ENCODE measurements at places on chromosomes 2 and 18.
A peak's percentile ranks its signal among the peaks of the same experiment; 100 is the strongest.

DNA sequence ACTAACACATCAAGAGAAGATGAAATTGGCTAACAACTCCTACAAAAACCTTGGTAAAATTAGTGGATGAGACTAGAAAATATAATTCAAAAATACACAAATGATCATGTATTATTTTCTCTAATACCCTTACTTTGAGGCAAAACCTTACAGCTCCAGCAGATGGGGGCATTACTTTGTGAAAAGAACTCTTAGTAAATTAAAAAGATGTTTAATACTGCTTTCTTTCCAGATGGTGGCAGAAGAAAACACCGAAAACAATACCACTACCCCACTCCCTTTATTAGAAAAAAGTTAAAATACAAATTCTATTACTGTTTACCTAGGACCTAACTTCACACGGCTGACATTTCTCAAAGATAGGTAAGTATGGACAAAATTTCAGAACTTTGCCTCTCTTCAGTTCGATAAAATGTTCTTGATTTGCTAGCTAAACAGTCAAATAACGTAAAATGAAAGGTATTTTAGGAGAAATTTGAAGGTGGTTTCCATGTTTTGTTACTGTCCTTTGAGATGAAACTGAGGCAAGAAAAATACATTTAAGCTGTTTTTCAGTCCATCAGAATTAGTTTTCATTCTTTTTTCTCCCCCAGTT, 30.6 kb downstream of the ORC4 start:
- no peak for DNase-seq

GRCh38 chr18:44119607-44120006, 561.1 kb upstream of the SETBP1 start:
- no peak for DNase-seq

DNA sequence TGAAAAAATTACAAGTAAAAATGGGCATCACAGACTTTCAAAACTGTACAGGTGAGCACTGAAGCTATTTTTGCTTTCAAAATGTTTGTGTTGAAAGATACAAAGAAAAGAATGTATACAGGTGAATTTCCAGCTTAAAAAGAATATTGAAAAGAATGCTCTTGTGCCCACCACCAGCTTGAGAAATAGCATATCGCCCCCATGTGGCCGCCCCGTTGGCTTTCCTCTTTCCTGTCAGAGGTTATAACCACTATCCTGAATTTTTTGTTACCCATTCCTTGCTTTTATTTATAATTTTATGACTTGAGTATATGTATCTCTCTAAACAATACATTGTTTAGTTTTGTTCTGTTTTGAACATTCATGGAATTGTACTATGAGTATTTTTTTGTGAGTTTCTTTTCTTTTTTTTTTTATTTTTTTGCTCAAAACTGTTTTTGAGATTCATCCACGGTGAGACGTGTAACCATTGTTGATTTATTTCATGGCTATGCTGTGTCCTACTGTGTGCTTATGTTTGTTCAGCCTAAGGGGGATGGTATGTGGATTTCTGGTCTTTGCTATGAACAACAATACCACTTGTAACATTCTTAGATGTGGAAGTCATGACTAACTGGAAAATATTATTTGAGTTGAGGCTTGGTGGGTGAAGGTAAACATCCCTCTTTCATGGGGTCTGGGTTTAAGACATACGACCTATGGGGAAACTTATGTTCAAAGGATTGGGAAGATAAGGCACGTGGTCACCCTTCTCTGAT, 11.6 kb downstream of the TRPM8 start:
- no peak for DNase-seq

DNA sequence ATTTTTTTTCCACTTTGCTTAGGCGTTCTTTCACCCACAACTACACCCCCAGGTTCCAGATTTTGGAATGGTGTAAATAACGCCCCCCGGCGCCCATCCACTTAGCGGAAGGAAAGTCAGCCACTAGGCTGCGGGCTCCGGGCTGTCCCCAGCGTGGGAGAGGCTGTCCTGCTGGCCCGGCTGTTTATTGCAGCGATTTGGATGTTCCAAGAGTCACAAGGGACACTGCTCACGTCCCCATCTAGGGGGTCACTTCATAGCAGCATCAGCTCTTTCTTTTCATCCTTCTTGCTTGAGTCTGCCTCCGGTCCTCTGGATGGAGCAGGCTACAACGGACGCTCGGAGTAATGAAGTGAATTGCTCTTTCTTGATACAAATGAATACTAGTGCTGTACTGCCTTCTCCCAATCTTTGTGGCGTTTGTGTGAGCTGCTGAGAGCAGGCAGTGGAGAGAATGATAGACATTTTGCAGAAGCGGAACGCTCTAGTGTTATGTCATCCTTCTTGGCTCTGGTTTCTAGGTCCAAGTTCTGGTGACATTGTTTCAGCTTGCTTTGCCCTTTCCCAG, 50.7 kb upstream of the PAIP2B start:
- DNase-seq = peak; percentile 40

DNA sequence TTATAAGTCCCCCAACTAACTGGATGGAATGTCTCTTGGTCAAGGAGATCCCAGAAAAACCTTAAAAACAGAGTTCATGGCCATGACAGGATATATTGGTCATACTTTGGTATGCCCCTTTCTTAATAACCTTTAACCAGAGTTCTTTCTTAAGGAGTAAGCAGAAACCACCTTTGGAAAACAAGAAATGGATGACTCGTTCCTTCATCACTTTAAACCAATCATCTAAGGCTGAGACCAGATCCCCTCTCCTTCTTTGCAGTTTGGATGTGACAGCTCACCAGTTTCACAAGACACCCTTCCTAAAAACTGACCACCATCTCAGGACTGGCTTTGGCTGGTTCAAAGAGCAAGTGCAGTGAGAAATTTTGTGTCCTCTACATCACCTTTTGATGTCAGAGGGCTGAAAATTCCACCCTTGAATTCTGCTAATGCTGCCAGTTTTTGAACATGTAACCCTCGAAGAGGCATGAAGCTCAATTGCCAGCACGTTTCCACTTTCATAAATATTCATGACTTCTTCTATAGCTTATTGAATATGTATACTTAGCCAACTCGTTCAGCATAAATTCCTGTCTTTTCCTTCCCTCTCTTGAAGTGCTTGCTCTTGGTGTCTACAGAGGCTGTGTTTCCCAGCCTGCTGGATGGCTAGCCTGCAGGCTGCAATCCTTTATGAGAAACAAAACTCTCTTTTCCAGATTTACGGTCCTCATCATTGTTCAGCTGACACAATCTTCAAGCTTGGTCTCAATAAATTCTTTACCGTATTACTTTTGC, 1323.5 kb upstream of the TMEFF2 start:
- no peak for DNase-seq

- DNase-seq = no peak
These were observed 299.6 kb downstream of the AGPS start for GRCh38 chr2:177692042-177692782.

DNA sequence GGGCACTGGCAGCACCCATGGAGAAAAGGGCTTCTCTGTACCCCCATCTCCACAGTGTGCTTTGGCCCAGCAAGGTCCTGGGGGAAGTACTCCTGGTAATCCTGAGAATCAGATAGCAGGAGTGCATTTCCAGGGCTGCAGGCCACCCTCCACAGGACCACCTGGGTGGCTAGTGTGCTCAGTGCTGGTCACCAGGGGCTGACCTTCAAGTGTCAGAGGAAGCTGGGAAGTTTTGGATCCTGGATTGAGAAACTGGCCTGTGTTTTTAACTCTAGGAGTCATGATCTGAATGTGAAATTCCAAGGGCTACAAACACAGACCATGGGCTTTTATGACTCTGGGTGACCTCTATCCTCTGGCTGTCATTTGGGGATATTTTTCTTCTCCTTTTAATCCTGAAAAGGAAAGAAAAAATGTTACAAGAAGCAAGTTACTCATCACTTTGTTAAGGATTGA, 9.3 kb downstream of the RHOB start:
- DNase-seq = no peak

DNA sequence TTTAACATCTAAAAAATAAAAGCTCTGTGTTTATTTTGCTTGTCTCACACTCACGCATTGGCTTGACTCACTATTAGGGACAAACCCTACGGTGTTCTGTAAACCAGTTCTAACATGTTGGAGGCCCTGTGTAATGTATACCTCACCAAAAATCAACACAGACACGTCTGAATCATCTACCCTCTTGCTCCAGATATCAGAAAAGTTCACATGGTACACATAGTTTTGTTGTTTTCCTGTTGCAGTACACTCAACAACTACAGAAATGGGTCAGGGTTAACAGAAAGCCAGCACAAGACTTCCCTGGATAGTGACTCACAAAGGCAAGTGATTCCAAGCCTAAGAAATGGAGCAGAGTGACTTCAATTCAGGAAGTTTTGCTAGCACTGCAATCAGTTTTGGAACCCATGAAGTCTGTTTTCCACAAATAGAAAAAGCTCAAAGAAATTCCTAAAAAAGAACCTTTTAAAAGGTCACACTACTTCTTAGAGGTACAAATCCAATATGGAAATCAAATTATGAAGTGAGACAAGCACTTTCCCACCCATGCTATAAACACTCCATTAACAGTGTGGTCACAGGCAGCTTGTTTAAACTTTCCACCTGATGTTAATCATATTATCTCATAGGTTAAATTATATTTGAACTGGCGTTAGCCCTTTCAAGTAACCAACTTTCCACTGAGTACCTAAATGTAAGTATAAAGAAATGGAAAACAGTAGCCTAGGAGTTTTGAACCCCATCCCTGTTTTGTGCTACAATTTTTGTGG, 87.4 kb downstream of the GAREM1 start:
- DNase-seq = no peak

GRCh38 chr2:38122344-38122743, 46.4 kb upstream of the CYP1B1 start:
- no peak for DNase-seq

DNA sequence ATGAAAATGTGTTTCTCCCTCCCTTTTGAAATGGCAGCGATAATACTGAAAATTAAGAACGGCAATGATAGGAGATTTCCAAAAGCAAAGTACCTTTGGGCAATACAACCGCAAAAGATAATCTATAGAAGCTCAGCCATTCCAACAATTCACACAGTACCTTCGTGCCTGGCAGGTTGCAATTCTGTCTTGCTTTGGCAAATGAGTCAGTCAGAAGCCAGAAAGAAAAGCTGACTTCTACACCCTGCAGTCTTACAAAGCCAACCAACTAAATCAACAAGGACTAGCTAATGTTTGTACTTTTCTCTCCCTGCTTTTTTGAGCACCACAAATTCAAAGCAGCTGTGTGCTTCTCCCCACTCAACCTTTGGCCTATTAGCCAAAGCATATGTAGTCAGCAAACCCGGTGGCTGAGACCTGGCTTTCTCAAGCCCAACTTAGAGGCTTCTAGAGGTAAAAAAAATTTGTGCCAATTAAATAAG, 25.7 kb upstream of the ID2 start:
- DNase-seq = no peak

- DNase-seq = no peak
These were observed 195.4 kb downstream of the ZEB2 start for GRCh38 chr2:144324446-144325045.

DNA sequence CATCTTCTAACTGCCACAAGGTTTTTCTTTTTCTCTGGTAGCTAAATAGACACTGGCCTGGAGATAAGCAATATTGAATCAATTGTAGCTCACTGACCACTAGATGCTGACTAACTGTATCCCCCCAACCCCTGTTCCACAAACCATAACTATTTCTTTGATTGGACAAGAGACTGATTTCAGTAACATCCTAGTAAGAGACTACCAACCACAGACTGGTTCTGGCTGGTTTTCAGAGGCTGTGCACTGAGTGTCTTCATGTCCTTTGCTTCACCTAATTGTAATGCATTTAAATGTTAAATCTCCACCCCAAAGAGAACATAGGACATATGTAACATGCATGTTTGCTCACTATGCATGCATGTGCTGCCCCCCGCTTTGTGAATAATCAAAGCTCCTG, 3.2 kb upstream of the AAK1 start:
- no peak for DNase-seq

- DNase-seq = peak; percentile 75
These were observed at the start of gene ASTL for GRCh38 chr2:96138179-96139145. Gene ASTL, minus strand, starts transcription at chr2:96138502. Its CDS starts 66 bp downstream, at chr2:96138436.

GRCh38 chr2:177211169-177211568, 1.4 kb upstream of the HNRNPA3 start:
- DNase-seq = no peak

GRCh38 chr2:27494944-27495554, at the start of gene FNDC4:
Gene FNDC4, minus strand, starts transcription at chr2:27495200. Its CDS starts 521 bp downstream, at chr2:27494679.
- peak; percentile 42 for DNase-seq

DNA sequence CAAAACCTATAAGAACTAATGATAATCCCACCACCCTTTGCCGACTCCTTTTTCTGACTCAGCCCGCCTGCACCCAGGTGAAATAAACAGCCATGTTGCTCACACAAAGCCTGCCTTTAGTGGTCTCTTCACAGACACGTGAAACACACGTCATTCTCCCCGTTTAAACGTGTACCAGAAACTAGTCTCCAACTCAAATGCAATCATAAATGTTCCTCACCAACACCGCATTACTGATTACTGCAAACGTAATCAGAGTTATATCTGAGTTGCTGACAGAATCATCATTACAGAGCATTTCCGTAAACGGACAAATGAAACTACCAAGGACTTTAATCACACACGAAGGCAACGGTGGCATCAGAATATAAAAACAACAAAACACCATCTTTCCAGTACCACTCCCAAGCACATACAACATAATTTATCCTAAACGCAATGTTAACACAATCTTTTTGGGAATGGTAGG, 1.9 kb downstream of the CLK1 start:
- DNase-seq = peak; percentile 66

- no peak for DNase-seq
These were observed 47.7 kb downstream of the RRM2 start for GRCh38 chr2:10170256-10170655.

- DNase-seq = no peak
These were observed 139.4 kb upstream of the SIX3 start for GRCh38 chr2:44801841-44802776.

- DNase-seq = no peak
These were observed 34.2 kb downstream of the MRPS9 start for GRCh38 chr2:105072039-105072438.

- DNase-seq = no peak
These were observed 234.9 kb downstream of the PHLPP1 start for GRCh38 chr18:62950246-62950645.

GRCh38 chr2:125364984-125365265, 1291.0 kb upstream of the GYPC start:
- no peak for DNase-seq

- no peak for DNase-seq
These were observed 35.0 kb upstream of the AGAP1 start for GRCh38 chr2:235458839-235459273.

DNA sequence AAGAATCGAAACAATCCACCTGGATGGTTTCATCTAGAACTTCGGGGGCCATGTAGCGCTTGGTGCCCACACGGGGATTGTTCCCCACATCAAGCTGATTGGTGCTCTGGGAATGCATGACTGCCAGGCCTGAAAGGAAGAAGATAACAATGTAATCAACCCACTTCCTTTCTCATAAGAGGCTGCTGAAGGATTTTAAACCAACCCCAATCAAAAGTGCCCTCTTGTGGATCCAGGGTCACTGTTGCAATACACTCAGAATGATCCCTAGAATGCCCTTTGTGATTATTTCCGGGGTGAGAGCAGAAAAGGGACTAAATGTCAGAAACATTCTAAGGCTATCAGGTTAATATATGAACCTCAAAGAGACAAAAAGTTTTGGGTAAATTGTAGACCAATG, 115.2 kb downstream of the ACVR1 start:
- DNase-seq = no peak
